T-helper 22 cell (primary cell): ENCODE measurements at places on chromosomes 7 and 10.

- DNase-seq = no peak
Measured at GRCh38 chr10:50232261-50232639, 19.1 kb downstream of the ASAH2 start.

DNA sequence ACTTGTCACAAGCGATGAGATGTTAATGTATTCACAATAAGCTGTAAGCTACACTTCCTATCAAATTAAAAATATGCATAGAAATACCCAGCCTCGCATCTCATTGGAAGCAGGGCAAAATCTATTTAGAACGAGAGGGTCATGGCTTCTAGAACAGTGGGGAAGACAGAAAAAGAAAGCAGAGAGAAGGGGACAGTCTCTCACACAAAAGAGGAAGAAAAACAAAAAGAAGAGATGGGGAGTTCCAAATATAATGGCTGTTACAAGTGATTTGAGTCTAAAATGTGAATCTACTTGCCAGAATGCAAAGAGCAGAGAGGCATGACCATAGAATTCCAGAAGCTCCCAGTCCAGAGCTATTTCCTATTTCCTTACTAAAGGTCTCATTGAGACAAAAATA is 13.8 kb downstream of the LRRN3 start:
- DNase-seq = no peak

GRCh38 chr10:71421075-71421434 is 24.3 kb downstream of the CDH23 start:
- DNase-seq = no peak

- DNase-seq = peak; percentile 58
Measured at GRCh38 chr10:100009793-100010676, at the start of gene DNMBP. Gene DNMBP, minus strand, starts transcription at chr10:100009947. Its CDS starts 37,823 bp downstream, at chr10:99972124.

- no peak for DNase-seq
Measured at GRCh38 chr7:149194799-149195179, 557 bp upstream of the ZNF282 start.

DNA sequence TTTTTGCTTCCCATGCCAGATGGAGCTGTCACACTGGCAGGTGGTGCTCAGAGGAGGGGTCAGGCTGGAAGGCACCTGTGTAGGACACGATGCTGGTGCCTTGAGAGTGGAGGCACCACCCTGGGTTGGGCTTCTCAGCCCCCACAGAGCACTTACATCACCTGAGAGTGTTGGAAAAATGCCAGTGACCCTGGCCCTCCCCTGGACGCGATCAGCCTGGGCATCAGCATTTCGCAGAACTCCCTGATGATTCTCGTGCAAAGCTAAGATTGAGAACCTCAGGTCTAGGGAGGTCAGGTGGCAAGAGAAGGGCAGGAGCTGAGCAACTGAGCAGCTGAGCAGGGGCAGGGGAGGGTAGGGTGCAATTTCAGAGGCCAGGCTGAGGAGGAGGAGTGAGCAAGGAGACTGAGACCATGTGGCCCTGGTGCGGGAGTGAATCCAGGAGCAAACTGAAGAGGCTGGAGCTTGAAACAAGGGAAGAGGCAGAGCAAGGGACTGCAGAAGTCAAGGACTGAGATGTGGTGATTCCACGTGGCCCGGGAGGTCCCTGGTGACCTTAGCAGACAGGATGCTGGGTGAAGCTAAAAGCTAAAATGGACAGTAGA is 24.7 kb upstream of the GRID1 start:
- DNase-seq = no peak

DNA sequence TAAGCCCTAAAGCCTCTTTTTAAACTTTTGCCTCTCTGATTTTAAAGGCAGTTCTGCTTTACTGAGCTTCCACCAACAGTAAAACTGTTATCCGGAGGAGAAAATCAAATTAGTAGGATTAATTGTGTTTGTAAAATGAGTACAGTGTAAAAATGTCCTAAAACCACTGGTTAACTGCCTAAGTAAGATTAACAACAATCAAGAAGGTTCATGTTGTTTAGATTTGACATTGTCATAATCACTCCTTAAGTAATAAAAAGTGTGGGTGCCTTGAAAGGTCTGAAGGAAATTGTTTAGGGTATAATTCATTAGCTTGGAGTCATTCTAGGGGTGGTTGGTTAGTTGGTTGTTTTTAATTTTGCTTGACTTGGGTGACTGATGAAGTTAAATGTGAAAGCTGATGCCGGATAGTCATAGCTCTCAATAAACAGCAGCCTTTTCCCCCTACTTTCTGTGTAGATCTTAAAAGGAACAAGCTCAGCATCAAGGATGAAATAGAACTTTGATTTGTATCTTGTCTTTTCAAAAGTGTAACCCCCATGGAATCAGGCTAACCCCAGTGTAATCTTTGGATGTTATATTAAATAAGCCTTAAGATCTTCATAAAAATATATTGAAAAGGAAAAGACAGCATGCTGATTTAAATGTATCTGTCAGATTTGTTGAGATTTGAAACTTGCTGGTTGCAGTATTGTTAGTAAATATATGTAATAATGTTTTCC is 148.3 kb downstream of the ARID5B start:
- DNase-seq = no peak

- DNase-seq = no peak
Measured at GRCh38 chr10:62461120-62461519, 87.0 kb downstream of the ZNF365 start.

GRCh38 chr10:130567011-130567410 is 430.8 kb downstream of the GLRX3 start:
- no peak for DNase-seq

- DNase-seq = no peak
Measured at GRCh38 chr10:62573929-62574328, 199.8 kb downstream of the ZNF365 start.

- no peak for DNase-seq
Measured at GRCh38 chr10:115773832-115774231, 499.2 kb downstream of the GFRA1 start.

- no peak for DNase-seq
Measured at GRCh38 chr7:129782818-129783583, 169.8 kb downstream of the UBE2H start.

DNA sequence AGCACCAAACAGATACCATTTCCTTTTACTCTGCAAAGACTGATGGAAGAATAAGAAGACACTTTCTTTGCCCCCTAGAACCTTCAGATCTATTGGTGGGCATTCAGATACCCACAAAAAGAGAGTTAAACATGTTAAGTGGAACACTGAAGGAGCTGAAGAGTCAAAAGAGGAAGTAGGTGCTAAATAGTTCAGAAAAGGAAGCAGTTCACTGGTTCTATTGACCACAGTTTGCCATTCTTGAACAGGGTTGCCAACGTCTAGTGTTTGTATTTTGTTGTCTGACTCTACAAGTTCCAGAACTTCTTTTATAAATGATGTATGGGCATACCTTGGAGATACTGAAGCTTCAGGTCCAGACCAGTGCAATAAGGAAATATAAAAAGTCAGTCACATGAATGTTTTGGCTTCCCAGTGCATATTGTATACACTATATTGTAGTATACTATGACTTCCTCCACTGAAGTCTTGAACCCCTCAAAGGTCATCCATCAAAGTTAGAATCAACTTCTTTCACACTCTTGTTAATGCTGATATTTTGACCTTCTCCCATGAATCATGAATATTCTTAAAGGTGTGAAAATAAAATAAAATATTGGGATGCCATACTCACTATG is 47.5 kb upstream of the AGR3 start:
- DNase-seq = no peak

- no peak for DNase-seq
Measured at GRCh38 chr10:63558132-63558784, 37.1 kb downstream of the REEP3 start.

- DNase-seq = peak; percentile 42
Measured at GRCh38 chr7:50264908-50265307, 39.6 kb upstream of the IKZF1 start.

DNA sequence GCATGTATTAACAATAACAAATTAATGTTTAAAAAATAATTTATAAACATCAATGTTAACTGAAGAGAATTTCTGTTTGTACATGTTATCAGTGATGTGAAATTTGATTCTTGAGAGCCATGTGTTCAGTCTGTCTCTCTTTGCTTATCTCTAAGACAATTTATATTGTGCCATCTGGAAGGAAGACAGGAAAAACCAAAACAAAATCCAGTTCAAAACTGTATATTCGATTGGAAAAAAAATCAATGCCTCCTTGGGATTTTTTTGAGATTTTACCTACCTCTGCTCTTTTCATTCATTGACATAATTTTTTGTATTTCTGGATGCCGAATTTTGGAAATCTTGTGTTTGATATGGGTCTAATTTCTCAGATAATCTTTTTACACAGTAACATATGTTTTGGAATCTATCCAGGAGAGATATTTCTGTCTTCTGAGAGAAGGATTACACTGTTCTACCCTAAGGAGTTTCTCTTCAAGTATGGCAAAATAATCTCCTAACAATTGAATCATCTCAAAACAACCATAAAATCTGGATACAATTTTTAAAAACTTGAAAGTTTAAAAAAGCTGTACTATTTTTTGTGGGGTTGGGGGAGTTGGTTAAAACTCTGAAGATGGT is 311.9 kb upstream of the GNAI1 start:
- DNase-seq = no peak

DNA sequence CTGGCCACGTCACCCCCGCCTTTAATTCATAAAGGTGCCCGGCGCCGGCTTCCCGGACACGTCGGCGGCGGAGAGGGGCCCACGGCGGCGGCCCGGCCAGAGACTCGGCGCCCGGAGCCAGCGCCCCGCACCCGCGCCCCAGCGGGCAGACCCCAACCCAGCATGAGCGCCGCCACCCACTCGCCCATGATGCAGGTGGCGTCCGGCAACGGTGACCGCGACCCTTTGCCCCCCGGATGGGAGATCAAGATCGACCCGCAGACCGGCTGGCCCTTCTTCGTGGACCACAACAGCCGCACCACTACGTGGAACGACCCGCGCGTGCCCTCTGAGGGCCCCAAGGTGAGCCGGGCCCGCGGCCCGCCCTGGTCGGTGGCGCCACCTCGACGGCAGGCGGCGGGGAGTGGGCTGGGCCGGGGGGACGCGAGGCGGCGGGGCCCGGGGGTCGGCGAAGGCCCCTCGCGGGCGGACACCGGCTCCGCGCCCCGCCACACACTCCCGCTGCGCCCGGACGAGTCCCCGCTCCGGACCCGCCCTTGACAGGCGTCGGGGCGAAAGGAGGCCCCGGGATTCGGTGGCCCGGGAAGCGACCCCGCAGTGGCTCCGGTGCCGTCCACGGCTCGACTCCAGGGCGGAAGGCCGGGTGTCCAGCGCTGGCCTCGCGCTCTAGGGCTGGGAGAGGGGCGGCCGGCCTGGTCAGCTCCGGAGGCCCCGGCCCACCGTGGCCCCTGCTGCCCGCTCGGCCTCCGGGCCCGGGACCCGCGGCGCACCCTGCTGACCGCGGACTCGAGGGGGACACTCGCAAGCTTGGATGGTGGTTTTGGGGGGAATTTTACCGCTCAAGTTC is 557 bp downstream of the BAG3 start:
- DNase-seq = no peak

- no peak for DNase-seq
Measured at GRCh38 chr10:132484922-132485321, 52.7 kb upstream of the INPP5A start.

DNA sequence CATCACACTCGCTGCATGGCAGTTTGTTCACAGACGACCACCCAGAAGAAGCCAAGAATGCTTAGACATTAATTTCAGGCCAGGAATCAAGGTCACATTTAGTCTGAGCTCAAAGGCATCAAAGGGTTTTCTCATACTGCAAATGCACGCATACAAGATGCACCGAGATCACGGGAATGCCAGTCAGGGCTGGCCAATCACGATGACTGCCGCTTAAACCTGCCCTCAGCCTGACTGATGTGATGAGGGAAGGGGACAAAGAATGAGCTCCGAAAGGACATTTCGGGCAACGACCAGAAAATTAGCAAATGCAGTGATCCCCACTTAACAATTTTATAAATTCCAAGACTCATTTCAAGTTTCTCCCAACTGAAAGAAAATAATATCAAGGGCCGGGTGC is 20.2 kb downstream of the CTBP2 start:
- no peak for DNase-seq

DNA sequence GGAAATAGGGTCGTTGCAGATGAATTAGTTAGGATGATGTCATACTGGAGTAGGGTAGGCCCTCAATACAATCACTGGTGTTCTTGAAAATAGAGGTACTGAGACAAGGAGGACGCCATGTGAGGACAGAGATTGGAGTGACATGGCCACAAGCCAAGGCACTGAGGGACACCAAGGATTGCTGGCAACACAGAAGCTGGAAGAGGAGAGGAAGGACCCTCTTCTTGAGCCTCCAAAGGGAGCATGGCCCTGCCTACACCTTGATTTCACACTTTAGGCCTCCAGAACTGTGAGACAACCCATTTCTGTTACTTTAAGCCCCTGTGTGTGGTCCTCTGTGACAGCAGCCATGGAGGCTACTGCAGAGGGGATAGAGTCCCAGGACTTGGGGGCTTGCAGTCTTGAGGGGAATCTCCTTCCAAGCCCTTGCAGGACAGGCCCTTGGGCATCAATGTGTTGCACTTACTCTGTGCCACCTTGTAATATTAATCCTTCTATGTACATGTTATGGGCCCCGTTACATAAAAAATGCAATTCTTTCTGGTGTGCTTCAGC is 3.7 kb upstream of the AOC1 start:
- no peak for DNase-seq

- DNase-seq = no peak
Measured at GRCh38 chr10:109889867-109890266, 33.4 kb downstream of the XPNPEP1 start.

- DNase-seq = no peak
Measured at GRCh38 chr7:43307522-43307921, 195.1 kb downstream of the HECW1 start.

- DNase-seq = no peak
Measured at GRCh38 chr7:14894826-14895225, 7.7 kb downstream of the DGKB start.

- DNase-seq = no peak
Measured at GRCh38 chr7:55469721-55470120, 102.6 kb downstream of the VOPP1 start.

DNA sequence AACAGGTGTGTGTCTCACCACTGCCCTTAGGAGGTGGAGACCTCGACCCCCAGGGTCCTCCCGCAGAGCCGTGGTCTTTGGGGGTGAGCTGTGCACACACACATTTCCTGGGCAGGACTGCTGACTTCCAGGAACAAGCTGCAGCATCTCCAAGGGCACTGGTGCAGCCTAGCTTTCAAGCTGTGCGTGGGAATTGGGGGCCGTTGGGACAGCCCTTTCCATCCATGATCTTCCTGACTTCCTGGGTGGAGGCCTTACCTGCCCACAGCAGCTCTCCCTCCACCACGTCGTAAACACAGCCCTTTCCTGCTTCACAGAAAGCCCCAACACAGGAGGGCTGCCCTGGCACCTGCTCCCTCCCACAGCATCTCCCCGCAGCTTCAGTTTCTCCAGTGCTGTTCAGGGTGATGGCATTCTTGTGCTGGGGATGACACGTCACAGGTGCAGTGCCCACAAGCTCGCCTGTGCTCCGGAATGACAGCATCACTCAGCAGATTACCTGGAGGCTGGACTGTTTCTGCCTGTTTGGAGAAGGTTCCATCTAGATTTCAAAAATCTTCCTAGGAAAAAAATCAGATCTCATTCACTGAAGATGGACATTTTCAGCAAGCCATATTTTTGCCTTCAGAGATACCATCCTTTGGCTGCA is 208.0 kb upstream of the PPP2R2D start:
- DNase-seq = no peak

DNA sequence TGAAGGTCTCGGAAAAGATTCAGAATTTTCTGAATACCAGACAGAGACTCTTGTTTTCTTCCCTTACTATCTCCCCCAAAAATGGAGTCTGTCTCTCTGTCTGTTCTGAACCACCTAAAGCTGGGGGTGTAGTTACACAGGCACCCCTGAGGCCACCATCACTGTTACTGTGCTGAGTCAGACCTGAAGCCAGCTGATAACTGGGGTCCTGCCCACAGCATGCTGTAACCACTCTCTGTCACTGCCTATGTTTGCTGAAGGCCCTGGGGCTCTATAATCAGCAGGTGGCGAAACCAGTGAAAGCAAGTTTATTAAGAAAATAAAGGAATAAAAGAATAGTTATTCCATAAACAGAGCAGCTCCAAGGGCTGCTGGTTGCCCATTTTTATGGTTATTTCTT is 575.2 kb upstream of the POT1 start:
- no peak for DNase-seq
